ENCODE measurements at places on chromosomes 3 and 15.
A peak's percentile ranks its signal among the peaks of the same experiment; 100 is the strongest.

DNA sequence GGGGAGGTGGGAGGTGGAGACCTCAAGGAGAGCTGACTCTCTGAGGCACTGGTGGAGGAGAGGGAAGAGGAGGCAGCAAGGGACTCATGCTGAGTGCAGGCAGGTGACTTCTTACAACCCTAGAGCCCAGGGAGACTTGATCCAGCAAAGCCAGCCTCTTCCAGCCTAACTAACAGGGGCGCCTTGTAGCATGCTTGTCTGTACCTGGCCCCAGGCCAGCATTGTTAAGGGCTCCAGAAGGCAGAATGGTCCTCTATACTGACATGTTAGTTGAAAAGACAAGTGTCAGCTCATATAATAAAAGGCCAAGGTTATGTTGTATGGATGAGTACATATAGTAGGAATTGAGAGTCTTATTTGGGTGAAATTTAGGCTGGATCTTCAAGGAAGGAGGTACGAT is 65.4 kb downstream of the CHDH start:
- no peak for DNase-seq

DNA sequence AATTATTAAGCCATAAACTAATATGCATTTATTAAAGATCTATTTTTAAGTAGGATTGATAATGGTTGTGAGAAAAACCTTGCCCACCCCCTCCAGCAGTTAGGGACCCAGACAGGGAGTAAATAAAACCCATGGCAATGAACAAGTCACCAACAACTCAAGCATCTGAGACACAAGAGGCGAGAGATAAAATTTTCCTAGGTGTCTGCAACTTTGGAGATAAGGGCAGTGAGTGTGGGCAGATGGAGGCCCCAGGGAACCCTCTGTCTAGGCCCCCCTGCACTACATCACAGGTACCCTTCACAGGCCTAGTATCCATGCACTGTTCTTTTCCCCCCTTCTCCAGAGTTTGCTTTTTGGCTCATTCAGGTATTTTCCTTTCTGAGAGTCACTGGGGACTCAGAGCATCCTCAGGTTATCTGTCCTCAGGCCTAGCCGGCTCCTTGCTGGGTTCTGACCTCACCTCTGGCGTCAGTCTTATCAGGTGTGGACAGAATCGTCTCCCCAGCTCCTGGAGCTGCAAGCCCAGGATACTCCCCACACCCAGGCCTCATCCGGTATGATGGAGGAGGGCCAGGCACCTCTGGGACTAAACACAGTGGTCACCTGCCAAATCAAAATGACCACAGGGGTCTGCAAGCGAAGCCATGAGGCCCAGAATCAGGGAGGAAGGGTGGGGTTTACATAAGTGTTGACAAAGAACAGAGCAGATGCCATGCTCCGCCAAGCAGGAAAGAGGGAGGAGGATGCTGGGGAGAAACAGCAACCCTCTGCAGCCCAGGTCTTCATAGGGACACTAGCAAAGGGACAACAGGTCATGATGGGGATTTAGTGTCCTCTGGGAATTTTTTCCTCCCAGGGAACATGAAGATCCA is 50.4 kb downstream of the CCNL1 start:
- no peak for DNase-seq

DNA sequence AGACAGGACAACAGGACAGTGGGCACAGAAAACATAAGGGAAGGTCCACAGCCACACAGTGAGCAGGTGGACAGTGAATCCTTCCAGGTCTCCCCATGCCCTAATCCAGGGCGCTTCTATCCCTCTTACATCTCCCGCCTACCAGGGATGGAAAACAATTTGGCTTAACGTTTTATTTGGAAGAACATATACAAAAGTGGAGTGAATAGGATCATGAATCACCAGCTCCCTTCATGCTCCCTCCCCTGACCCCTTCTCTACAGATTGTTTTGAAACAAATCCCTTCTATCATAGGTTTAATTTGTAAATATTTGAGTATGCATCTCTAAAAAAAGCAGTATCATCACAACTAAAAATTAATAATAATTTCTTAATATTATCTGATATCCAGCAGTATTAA is 52.5 kb downstream of the CLDN11 start:
- no peak for DNase-seq

GRCh38 chr3:125187599-125187910 is 25.0 kb downstream of the SLC12A8 start:
- no peak for DNase-seq

DNA sequence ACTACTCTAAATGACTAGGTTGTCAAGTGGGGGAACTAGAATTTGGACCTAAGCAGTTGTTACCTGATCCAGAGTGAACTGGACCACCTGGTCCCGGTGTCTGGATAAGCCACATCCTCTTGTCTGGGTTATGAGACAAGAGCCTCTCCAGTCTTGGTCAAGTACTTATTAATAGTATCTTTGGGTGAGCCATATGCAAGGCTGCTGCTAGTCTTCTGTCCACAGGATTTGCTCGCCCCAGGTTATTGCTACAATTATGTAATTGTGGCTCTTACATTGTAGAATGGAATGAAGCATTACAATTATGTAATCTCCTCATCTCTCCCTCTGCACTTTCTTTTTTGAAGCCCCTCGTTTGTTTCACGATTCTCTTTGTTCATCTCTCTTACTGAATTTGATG is 24.0 kb upstream of the AGBL1 start:
- no peak for DNase-seq

GRCh38 chr15:98713585-98714001 is 65.3 kb downstream of the IGF1R start:
- peak; percentile 80 for DNase-seq

DNA sequence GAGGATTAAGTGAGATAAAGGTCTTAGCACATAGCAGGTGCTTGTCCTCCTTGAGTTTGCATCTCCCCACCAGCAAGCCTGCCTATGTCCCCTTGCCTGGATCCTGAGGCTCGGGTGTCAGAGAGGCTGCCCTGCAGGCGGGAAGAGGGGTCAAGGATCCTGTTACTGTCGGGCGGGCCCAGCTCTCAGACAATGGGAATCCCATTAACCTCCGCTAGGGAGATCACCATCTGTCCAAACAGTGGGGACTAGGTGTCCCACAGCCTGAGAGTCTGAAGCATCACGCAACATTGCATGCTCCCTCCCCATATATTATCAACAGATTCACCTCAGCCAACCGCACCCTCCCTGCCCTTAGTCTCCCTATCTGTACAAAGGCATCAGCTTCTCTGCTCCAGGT is 151.4 kb downstream of the FBLN2 start:
- no peak for DNase-seq

DNA sequence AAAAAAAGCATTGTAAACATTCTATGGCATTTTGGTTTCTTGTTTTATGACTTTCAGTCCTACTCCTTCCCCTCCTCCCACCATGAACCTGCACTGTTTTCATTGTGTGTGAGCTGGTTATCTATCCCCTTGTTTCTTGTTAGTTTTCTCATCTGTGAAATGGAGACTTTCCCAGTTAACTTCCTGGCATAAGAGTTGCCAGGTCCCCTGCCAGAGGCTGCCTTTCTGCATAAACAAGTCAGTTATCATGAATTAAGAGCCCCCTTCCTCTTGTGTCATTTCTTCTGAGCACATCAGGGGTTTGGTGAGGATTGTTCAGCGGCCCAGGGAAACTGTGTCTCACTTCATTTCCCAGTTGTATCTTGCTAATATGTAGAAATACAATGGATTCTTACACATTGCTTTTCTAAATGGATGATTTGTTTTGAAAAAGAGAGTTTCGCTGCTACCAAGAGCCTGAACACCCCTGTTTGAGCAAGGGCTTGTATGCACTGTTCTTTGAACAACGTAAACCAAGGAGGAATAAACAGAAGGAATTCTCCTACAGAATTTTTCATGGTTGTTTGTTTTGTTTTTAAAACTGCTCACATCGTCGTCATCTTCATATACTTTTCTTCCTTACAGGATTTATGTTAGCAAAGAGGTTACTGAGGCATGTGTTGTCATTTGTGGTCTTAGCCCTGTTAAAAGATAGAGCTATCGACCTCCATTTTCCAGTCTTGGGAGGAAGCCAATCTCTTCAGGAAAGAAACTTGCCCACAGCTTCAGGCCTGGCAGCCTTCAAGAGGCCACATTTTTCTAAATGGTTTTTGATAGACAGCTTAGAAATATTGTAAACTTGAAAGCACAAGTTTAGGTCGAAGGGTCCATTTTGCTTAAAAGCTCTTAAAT is 144.6 kb upstream of the IL12A start:
- DNase-seq = no peak

GRCh38 chr15:64282701-64283100 is 73.3 kb downstream of the CSNK1G1 start:
- DNase-seq = no peak

- DNase-seq = no peak
These were observed 39.4 kb downstream of the TPRA1 start for GRCh38 chr3:127551178-127551577.

GRCh38 chr3:72569754-72570440 is 278.3 kb downstream of the SHQ1 start:
- DNase-seq = no peak

DNA sequence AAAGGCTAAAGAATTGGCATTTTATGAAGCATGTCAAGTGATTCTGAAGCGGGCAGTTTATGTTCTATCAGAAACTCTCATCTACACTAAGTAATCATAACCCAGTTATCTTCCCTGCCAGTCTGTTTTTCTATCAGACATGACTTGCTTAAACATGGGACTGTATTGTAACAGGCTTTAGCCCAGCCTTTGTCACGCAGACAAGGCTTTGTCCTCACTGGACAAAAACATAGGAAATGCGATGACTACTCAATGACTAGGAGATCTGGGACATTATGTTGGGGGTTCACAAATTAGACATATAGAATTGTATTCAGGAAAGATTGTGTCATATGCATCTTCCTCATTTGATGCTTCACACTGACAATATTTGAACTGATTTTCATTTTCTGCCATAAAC is 115.5 kb downstream of the GADL1 start:
- no peak for DNase-seq

DNA sequence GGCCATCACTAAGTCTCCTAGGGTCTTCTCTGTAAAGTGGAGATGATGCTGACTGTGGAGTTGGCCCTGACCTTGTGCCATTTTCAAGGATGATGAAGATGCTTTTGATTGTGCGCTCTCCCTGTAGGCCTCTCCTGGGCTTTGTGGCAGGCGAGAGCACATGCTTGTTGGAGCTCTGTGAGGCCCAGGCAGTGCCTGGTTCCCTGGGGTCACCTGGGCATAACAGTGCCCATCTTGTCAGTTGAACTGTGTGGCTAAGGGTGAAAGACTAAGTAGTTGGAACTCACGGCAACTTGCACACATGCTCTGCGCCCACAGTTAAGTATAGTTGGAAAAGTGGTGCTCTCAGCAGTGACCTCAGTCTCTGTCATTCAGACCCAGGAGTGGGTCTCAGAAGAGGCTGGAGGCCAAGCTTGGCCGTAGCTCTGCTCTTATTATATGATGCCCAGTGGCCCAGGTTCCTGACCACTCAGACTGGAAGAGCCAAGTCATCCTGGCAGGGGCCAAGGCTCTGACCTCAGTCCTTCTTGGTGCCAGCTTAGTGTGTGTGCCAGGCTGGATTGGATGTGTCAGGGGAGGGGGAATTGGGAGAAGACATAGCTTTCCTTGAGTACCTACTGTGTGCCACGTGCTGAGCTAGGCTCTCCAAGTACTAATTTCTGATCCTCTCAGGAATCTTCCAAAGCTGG is 154.6 kb downstream of the EEFSEC start:
- DNase-seq = no peak

GRCh38 chr15:65559941-65560340 is 29.7 kb downstream of the HACD3 start:
- no peak for DNase-seq

DNA sequence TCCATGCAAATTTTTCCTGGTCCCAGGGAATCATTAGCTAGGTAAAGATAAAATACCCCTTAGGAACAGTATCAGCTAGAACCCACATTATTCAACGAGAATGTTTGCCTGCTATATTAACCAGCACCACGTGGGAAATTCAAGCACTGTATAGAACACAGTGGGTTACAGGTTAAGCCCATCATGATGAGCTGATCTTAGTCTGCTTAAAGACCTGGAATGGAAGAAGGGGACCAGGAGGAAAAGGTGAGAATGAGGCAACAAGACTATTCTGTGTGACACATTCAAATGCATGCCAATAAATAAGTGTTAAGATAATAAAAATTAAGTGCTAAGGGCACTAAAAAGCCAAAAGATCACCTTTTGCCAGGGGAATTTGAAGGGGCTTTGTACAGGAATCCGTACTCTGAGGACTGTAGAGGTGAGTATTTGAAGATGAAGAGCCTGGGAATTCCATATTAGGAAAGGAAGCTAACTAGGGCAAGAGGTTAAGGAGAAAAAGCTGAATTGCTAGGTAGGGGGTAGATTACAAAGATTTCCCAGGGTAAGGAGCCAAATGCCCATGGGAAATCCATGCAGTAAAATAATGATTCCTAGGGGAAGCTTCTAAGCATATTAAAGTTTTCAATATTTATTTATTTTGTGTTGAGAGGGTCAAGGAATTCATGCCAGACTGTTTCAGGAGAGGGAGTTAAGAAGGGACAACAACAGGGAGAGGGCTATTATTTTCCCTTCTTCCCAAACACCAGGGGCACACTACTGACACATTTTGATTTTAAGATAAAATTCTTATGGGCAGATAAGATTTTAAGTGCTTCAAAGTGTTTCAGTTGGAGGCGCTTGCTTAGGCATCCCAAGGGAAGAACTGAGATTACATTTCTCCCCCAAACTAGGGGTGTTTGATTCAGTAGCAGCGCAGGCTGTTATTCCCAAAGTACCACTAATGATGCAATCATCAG is 2.3 kb upstream of the MED12L start:
- DNase-seq = no peak

- DNase-seq = peak; percentile 62
These were observed 455.0 kb upstream of the THBS1 start for GRCh38 chr15:39125904-39126303.

- no peak for DNase-seq
These were observed 1447.4 kb upstream of the ALCAM start for GRCh38 chr3:103919327-103919726.

DNA sequence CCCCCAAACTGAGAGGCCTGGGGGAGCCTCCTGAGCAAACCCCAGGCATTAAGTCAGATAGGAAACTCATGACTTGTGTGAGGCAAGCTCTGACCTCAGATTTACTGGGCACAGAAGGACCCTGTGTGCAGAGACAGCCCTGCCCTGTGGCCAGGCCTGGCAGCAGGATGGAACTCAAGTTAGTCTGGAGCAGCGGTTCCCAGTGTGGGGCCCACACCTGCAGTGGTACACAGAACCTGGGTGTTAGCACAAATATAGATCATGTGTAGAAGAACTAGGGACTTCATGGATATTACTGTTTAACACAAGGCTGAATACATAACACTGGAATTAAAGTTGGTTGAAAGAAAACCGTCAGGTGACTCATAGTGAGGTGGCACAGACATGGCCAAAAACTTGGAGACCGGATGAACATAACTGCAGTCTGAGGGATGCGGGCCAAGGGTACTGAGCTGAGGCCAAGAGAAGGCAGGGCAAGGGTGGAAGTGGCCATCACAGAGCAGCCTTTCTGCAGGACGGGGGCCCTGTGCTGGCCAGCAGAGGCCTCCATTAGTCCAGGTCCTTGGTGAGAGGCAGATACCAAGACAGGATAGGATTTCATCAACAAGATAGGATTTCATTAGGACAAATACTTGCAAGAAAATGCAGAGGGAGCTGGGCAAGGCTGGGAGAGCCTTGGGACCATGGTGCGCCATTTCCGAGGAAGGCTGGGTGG is 40.9 kb downstream of the IRAK2 start:
- DNase-seq = no peak

- DNase-seq = no peak
These were observed 27.7 kb downstream of the EMC4 start for GRCh38 chr15:34252545-34252944.
